SW 1271 (cell line): ENCODE measurements at places on chromosomes 3 and 15.
A peak's percentile ranks its signal among the peaks of the same experiment; 100 is the strongest.

GRCh38 chr3:159732172-159733111 is 256.2 kb upstream of the IL12A start:
- DNase-seq = peak; percentile 8

DNA sequence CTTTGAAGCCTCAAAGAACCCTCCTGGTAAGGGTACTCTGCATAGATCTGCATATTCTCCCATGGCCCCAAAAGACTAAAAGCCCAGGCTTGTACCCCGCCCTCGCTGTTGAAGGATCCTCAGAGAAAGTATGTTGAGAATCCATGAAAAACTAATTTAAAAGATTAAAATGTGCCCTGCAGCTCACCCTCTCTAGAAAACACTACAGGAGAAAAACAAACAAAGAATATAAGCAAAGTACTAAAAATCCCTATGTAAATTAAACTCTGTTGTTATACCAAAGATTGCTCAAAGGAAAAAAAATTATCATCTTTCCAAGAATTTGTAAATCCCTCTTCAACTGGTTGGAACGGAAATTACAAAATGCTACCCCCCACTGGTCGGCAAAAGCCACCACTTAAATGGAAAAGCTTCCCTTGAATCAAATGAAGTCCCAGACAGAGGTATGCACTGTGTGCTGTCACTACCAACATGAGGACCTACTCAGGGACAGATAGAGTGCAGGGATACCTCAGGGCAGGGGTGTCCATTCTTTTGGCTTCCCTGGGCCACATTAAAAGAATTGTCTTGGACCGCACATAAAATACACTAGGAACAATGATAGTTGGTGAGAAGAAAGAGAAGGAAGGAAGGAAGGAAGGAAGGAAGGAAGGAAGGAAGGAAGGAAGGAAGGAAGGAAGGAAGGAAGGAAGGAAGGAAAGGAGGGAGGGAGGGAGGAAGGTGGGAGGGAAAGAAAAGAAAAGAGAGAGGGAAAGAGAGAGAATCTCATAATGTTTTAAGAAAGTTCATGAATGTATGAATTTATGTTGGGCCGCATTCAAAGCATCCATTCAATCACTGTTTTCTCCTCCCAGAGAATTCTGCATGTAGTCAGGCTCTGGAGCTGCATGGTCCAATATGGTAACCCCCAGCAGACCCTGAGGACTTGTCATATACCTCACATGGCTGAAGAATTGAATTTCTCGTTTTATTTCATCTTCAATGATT is 88.1 kb downstream of the MAGI1 start:
- DNase-seq = no peak

GRCh38 chr3:85709346-85709892 is 750.6 kb downstream of the CADM2 start:
- no peak for DNase-seq

GRCh38 chr3:141649871-141650270 is 88.2 kb upstream of the RNF7 start:
- no peak for DNase-seq

GRCh38 chr15:72318408-72318942 is 1.5 kb downstream of the CELF6 start:
- DNase-seq = no peak

DNA sequence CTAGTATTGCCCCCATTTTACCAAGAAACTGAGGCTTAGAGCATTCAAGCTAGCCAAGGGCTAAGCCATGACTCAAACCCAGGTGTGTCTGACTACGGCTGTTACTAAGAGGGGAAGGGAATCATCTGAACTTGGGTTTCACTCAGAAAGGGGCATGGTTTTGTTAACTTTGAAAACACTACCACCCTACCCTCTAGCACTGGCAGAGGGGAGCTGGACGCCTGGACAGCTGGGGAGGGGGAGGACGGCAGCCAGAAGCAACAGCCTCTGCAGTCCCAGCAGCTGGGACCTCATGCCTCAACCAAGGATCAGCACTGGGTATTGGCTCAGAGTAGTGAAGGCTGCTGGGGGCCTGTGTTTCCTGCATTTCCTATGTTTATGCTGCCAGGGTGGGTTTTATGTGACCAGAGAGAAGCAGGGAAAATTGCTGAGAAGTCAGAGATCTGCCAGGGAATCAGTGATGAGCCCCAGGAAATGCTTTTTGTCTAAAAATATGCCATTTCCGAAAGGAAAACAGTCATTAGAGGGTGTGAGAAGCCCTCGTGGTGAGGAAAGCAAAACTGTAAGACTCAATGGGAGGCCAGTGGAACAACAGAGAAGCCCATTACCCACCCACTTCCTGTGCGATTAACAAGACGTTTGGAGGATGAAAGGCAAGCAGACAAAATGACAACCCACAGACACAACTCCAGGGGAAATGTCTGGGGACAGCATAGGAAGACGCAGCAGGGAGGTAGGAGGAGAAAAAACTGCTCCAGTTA is 41.2 kb downstream of the LIPC start:
- peak; percentile 18 for DNase-seq

DNA sequence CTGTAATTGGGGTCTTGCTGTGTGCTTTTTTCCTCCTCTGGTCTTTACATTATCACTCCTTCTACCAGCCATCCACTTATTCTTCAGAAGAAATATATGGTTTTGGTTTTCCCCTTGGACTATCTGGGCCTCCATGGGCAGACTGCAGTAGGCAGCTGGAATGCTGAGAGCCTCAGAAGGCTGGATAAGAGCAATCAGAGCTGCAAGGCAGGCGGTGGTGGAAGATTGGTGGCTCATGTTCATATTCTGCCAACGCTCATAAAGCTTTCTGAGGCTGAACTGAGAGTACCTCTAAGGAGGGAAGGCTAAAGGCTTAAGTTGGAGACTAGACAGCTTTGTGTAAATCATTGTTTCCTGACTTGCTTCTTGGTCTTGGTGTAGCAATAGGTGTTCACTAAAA is 5.7 kb upstream of the RPLP1 start:
- DNase-seq = no peak

- DNase-seq = no peak
Observed at GRCh38 chr3:156688632-156689452, 14.5 kb downstream of the TIPARP start.

DNA sequence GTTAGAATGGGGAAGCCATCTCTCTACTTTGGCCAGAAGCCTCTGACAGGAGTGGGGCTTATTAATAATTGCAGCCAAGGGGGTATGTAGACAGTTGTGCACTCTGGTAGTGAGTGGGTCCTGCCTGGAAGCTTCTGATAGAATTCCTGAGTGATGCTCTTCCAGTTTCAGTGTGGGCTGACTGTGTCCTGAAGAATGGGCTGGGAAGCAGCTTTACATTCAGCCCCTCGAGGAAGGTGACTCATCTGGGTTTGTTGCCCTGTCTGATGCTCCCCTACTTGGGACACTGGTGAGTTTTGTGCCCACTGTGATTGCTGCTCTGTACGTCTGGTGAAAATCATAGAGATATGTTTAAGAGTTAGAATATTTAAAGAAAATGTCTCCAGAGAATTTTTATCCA is 444.7 kb upstream of the RBMS3 start:
- DNase-seq = no peak

DNA sequence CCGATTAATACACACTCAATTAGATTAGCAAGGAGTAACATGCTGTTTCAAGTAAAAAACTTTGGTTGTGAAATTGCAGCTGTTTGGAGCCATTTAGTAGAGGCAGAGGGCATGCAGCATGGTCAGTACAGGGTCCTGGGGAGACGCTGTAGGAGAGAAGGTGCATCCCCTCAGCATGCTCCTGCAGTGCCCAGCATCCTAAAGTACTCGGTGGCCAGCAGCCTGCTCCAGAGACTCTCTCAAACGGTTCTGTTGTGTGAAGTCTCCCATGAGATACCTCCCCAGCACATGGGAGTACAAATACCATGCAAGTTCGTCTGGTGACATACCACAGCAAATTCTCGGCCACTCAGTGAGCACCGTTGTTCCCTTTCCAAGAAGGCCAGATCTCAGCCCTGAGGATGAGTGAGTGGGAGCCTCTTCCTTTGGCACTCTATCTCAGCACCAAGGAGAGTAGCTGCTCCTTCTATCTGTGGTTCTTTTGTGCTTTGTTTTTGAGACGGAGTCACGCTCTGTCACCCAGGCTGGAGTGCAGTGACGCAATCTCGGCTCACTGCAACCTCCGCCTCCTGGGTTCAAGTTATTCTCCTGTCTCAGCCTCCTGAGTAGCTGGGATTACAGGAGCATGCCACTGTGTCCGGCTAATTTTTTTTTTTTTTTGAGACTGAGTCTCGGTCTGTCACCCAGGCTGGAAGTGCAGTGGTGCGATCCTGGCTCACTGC is 72.7 kb downstream of the TJP1 start:
- no peak for DNase-seq
